ENCODE measurements at places on chromosomes 6 and 20.

GRCh38 chr20:45948261-45948733 lies 13.8 kb downstream of the PCIF1 start:
- DNase-seq = no peak

DNA sequence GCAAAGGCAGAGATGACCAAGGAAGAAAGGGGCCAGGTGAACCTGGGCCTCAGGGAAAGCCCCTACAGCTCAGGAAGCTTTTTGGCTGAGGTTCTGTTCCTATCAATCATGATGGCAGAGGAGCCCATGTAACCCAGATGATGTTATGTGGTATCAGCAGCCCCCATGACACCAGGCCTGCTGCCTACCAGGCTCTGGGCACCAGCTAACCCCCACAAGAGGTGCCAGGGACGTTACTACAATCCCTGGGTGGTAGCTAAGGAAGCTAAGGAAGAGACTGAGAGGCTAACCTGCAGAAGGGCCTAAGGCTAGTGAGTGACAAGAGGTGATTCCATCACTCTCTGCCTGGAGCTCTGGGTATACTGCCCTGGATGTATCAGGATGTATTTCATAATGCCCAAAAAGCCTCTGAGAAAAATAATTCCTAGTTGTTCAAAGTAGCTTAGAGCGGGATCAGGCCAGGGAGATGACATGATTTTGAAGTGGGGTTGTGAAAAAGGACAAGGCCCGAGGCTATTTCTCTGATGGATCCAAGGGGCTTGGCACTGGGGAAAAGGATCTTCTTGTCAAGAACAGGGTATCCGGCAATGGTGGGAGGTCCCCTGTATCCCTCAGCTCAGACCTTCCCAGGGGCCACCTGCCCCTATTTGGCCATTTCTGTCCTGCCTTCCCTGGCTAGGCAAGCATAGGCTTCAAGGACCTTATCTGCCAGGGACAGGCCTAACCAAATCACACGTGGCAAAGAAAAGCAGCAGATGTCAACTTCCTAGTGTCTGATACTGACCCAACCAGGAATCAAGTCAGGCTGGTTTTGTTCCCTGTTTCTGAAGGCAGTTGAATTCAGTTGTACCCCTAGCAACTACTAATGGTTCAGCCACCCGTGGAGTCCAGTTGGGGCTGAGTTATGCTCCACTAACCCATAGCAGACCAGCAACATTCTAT lies 41.3 kb downstream of the PANK2 start:
- DNase-seq = no peak

DNA sequence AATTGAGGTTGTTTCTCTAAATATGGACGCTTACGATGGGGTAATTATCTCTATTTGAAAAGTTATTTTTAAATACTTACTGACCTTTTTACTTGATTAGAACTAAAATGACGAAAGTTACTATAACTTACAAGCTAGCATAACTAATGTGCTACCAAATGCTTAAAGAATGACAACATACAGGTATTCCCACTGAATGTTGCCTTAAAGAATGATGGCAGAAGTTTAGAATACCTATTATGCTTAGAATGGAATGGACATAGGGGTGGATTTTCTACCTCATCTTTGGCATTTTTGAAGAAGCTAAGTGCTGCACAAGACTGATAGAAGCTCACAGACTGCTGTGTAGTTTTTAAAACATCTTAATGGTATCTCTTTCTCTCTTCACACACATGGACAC lies 284.8 kb downstream of the THBS2 start:
- no peak for DNase-seq

DNA sequence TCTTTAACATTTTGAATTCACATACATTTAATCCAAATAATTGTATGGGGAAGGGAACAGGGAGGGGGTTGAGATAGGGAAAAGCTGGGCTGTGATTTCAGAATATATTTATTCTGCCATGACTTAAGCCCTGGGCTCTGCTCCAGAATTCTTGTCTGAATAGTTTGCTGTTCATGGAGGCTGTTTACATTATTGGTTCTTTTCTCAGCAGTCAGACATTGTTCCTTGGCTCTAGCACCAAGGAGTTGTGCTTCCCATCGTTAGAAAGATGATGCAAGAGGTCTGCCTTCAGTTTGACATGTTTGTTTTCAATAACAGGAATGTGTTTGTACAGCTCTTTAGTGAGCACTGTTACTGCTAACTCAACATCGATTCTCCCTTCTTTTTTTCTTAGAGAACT lies 198.8 kb upstream of the CDYL start:
- no peak for DNase-seq

GRCh38 chr6:2799936-2800527 lies 34.8 kb downstream of the WRNIP1 start:
- no peak for DNase-seq

GRCh38 chr6:12343440-12344162 lies 53.4 kb downstream of the EDN1 start:
- DNase-seq = no peak

GRCh38 chr6:163243692-163244589 lies 170.6 kb upstream of the QKI start:
- DNase-seq = no peak

DNA sequence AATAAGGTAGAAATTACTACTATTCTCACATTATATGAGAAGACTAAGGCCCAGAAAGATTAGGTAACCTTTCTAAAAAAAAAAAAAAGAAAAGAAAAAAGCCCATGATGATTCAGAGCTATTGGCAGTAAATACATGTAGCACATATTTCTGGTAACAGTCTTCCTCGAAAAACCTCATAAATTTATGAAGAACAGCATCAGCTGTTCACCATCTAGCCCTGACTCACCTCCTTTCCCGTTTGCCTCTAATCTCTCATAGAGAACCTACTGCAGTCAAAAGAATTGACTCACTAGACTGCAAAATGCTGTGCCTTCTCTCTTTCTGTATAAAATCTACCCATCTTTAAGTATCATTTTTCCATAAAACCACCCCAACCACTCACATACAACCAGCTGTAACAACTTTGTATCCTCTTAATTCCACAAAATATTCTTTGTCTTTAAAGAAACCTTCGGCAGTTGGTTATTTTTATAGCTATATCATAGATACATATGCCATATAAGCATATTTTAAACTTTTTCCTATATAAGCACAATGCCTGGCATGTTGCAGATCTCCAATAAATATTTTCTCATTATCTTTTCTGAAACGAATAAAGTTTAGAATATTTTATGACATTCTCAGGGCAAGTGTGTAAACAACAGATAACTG lies 152.7 kb upstream of the ENPP5 start:
- no peak for DNase-seq

GRCh38 chr20:18981962-18982539 lies 168.5 kb downstream of the SCP2D1 start:
- DNase-seq = no peak

- peak; percentile 0 for DNase-seq
Measured at GRCh38 chr20:22339091-22339881, 245.1 kb downstream of the FOXA2 start.

DNA sequence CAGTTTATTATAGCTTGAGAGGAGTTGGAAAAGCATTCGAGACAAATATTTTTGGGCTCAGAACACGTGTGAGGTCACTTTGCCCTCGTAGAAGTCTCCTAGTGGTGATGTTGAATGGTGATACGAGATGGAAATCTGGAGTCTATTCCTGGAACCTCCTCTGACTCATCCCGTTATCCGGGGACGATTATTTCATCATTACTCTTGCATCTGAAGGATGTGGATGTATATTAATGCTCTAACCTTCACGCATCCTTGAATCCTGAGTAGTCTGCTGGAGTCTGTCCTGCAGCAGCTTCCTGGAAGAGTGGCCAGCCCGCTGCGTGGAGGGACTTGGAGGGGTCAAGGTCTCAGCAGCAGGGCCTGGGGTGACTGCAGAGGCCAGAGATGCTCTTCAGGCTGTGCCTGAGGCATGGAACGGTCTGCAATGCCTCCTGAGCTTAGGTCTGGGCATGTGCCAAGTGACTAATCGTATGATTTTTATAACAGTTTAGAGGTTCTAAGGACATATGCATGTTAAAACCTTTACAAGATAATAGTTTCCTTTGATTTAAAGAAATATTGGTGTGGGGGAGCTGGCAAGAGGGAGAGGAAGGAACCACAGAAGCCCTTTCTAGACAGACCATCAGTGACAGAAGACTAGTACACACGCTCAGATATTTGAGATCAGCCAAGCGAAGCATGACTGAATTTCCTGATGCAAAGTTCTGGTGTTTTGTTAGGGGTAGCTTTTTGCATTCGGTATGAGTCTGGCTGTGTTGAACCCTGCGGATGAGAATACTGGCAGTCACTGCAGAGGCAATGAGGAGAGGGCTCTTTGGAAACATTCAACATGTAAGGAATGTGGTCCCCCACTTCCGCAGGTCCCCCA lies 400.2 kb downstream of the QKI start:
- no peak for DNase-seq

DNA sequence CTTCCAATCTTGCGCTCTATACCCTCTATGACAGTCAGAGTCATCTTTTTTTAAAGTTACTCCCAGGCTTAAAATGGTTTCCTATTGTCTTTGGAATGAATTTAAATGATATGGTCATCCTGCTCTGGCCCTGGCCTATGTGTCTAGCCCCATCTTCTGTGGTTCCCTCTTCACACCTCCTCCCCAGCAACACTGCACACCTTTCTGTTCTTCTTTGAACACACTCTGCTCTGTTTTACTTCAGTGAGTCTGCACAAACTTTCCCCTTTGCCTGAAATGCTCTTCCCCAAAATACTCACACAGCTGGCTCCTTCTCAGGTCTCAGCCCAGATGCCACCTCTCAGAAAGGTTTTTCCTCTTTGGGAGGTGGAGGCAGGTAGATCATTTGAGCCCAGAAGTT lies 132.7 kb downstream of the FYN start:
- DNase-seq = no peak

DNA sequence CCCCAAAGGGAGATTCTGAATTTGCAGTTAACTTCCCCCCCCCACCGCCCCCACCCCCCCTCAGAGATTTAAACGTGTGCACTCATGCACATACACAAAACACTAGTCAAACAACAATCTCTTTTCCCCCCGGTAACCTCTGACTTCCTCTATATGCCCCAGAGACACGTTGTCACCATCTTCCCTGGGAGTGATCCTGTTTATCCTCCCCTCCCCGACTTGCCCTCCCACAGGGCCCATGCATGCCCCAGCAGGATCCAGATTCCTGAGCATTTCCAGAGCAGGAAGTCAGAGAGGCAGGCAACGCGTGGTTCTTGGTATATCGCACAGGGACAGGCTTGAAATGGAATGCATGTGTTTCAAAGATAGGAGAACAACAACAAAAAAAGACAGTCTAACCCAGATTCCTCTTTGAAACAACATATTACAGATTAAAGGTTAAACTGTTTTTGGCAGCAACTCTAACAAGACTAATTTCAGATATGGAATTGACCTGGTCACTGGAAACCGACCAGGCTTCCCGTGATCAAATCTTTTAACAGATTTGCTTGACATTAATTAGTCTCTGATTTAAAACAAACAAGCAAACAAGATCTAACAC lies 1.3 kb downstream of the BLCAP start:
- no peak for DNase-seq

- no peak for DNase-seq
Measured at GRCh38 chr6:6494677-6495076, 93.8 kb upstream of the LY86 start.

- DNase-seq = no peak
Measured at GRCh38 chr6:14031516-14031915, 86.1 kb upstream of the CD83 start.

DNA sequence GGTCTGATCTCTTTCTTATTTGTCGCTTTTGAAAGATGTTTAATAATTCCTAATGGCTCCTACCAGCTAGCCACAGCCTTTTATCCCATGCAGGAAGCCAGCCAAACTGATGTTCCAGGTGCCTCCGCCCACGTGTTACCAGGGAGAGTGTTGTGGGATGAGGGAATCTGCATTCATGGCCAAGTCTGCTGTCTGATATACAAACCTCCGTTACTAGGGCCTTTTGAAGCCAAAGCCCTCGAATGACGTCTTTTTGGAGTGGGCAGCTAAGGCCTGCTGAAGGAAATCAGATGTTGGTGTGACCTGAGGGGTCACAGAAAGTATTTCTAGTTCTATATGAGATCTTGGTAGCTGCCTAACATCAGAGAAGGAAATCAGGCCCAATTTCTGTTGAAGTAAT lies 21.3 kb downstream of the STK35 start:
- no peak for DNase-seq

- no peak for DNase-seq
Measured at GRCh38 chr6:11346516-11346915, 114.0 kb upstream of the NEDD9 start.

GRCh38 chr20:4260102-4260501 lies 244.7 kb upstream of the RNF24 start:
- DNase-seq = no peak

DNA sequence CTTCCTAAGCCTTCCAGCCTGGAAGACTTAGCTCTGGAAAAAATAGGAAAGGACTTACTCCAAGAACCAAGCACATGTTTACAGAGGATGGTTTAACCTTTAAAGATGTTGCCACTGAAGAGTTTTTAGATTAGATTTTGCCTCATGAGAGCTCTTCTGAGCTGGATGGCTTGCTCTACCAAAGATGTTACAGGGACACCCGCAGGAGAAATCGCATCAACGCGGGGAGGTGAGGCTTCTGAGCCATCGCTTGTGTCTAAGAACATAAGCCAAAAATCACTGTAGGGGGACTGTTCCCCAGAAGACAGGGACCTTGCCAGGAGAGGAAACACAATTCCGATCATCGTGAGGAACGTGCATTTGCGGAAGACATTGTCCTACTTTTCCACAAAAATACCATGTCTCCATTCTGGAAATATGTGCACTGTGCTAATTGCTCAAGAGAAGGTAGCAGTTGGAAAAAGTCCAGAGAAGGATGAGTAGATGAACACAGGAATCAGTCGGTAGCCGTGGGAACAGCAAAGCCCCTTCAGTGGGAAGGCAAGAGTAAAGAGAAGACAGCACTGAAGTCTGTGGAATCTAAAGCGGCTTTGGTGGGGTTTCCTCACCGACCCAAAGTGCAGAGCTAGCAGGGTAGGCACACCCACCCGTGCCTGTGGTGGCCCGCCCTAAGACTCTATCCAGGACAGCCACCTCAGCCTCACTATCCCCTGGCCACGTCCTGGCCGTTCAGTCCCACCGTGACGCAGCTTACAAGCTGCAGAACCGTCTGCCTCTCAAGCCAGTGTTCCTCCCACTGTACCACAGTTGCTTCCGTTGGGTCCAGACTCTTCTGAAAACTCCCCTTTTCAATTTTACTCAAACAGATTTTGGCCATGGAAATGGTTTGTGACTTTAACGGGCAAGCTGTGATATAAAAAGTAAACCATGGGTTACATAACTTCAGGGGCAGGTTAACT lies 334.8 kb downstream of the NRN1 start:
- DNase-seq = no peak

- DNase-seq = no peak
Measured at GRCh38 chr20:22354647-22355046, 229.7 kb downstream of the FOXA2 start.

DNA sequence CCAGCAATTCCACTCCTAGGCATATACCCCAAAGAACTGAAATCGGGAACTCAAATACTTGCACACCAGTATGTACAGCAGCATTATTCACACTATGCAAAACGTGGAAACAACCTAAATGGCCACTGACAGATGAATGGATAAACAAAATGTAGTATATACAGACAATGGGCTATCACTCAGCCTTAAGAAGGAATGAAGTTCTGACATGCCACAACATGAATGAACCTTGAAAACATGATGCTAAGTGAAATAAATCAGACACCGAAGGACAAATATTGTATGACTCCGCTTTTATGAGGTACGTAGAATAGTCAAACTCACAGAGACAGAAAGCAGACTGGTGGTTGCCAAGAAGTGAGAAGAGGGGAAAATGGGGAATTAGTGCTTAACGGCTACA lies 59.1 kb upstream of the CCN6 start:
- no peak for DNase-seq

- no peak for DNase-seq
Measured at GRCh38 chr6:112004201-112005012, 49.5 kb upstream of the CCN6 start.

- DNase-seq = no peak
Measured at GRCh38 chr20:59780494-59781185, 152.8 kb downstream of the SYCP2 start.
